ENCODE measurements at places on chromosomes 1 and 21. TPM values are rescaled to one million over a fixed set of nuclear protein-coding genes. Genes with fewer than 3 reads are reported as not detected.
A peak's percentile ranks its signal among the peaks of the same experiment; 100 is the strongest.

DNA sequence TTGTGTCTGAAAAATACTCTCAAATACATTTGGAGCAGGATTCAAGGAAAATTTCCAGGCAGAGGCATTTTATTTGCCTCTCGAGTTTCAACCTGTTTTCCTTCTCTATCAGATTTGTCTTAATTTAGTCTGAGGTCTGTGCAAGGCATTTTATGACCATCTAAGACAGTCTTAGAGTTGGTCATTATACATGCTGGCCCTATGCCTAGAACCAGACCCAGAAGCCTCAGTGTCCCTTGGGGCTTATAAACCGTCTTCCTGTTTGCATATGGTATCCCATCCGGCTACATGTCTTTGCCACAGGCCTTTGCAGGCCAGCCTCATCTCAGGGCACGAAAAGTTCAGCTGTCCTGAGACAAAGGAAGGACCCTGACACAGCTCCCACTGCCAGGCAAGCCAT, 346.1 kb downstream of the SIPA1L2 start:
- no peak for ATAC-seq

DNA sequence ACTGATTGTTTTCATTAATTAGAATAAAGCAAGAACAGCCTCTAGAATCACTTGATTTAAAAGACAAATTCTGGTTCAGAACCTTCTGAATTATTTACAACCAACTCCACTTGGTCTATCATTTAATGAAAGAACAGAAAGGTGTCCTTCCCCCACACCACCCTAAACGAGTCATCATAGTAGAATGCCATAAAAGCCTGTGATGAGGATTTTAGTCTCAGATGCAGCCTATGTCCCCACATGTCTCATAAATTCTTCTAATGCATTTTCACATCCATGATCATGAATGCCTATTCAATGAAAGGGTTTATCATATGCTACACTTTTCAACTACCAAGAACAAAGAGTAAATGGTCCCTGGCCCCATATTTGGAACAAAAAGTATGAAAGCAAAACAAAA, 508.1 kb downstream of the DPYD start:
- no peak for ATAC-seq

GRCh38 chr21:37916310-37917051, at the start of gene KCNJ6:
KCNJ6 (minus strand) TSS chr21:37916457; CDS start chr21:37840682, 75,775 bp downstream.
- ATAC-seq: peak; percentile 52

DNA sequence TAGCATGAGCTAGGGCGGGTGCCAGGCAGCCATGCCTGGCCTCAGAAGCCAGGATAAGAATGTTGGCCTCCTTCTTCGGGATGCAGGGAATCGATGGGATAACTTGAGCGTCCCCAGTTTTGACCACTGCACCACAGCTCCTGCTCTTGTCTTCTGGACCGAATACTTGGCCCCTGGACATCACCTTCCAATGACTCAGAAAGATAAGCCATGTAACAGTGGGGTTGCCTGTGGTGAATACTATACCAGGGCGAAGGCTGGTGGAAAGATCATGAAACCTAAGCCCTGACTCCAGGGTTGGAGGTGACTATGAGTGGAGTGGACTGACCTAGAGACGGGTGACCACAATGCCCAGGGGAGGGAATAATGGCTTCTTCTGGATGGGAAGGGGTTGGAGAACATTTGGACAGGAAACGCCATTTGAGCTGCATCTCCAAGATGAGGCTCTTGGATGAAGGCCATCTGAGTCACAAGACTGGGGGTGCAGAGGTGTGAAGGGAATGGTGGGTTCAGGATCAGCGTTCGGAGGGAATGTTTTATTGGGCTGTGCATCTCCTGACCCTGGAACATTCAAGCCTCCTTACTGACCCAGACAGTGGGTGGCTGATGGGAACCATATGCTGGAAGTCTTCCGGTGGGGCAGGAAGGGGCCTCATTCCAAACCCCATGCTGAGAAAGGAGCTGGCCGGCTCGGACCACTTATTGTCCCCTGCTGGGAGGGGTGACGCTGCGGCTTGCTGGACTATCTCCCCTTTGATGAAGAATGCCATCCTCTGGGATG, 18.5 kb upstream of the KCNE2 start:
- ATAC-seq: no peak

DNA sequence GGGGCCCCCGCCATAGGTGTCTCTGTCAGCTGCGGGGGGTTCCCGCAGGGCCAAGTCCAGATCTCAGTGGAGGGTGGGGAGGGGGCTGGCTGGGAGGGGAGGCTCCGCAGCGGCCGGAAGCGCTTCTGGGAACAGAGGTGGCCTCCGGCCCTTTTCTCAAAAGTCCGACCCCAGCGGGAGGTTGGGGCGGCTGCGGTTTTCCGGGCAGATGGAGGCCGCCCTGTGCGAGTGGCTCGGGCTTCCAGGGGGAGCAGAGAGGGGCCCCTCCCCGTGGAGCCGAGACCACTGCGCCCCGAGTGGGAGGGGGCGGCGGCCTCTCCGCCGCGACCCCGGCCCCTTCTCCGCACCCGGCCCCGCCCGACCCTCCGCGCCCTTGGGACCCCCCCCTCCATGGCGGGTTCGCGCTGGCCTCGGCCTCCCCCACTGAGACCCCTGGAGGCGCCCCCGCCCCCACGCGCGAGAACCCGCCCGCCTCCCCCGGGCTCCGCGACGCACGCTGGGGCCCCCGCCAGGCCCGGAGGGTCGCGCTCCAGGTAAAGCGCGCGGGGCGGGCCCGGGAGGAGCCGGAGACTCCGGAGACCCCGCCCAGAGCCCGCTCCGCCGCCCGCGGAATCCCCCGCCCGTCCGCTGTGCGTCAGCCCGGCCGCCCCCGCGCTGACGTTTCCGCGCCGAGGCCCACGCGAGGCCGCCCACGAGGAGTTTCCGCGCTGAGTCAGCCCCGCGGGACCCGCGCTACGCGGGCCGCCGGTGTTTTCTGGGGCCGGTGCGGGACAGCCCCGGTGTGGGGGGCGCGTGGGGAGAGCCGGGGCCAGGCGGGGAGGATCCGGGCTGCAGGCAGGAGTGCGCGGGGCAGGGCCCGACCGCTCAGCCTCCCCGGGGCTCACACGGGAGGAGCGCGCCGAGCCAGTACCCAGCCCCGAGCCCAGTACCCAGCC, 5.2 kb downstream of the TNFRSF18 start:
- ATAC-seq: peak; percentile 54

G0S2 gene
- total RNA-seq: 2.3 TPM

All from esophagus mucosa (tissue), 1 donor.